ENCODE measurements at places on chromosomes 6 and 20.

DNA sequence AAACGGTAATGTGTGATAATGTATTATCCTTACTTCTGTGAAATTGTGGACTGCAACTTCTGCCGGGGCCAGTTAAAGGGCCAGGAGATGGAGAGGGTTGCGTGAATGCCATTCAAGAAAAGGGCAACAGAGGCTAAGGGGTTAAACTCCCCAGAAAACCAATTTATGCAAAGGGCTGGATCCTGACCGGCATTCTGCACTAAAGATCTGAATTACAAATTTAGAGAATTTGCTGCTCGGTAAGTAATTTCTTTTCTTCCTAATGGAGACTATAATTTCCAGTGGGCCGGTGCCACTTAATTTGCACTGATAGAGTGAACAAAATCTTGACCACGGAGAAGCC lies 130.1 kb downstream of the BCAS1 start:
- DNase-seq, result no peak

- no peak for DNase-seq
These were observed 5.2 kb downstream of the CDYL start for GRCh38 chr6:4781426-4781825.

- DNase-seq, result no peak
These were observed 55.0 kb upstream of the PLCB1 start for GRCh38 chr20:8077137-8077466.

DNA sequence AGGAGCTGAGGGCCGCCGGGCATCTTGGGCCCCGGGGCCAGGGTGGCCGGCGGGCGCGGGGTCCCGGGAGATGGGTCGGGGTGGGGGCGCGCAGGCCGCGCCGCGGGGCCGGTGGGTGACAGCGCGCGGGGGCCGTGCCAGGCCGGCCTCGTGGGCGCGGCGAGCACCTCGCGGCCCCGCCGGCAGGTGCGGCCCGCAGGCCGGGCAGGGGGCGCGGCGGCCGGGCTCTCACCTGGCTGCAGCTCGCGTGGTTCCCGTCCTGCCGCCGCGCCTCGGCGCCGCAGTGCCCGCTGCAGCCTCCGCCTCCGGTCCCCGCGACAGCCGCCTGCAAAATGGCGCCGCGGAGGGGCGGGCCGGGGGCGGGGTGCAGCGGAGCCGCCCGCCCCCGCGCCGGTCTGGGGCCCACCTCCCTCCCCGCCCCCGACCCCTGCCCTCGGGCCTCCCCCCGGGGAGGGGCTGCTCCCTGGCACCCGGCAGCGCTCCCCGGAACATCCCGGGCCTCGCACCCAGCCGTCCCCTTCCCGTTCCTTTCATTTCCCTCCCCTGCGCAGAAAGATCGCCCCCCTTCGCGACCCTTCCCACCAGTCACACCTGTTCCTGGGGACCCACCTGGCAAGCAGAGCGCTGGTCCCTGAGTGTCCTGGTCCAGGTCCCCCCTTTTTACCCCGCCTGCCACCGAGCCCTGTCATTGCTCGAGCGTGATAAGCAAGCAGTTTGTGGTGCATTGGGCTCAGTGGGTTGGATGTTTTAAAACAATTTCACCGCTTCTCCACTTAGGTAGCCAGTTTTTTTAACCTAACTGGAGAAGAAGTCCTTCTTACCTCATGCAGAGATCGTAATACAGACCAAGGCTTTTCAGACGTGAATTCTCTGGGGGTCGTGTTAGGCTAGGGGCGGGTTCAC lies at the start of gene SLC23A2:
Gene SLC23A2 (minus strand): TSS at position 337 of the 903 bp plus-strand sequence. CDS start 68,948 bp downstream, outside the sequence.
- DNase-seq, result peak; percentile 25

- DNase-seq, result no peak
These were observed 89.1 kb upstream of the TAB2 start for GRCh38 chr6:149228311-149228955.

- DNase-seq, result peak; percentile 68
These were observed 109.6 kb downstream of the RTN4IP1 start for GRCh38 chr6:106519460-106520394.

DNA sequence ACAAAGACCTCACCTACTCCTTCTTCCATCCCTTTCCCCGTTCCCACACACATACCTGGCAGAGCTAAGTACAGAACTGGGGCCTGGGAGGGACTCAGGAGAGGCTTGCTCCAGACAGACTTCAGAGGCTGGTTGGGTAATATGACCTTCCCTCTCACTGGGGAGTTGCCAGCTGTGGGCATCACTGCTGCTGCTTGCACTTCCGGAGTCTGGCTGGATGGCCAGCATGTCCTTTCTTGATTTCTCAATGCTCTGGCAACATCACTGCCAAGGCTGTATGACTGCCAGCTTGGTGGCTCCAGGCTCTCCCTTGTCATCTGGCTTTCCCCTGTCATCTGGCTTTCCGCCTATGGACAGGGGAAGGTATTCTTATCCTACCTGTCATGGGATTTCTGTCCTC lies 47.8 kb downstream of the CDH22 start:
- DNase-seq, result no peak

- peak; percentile 72 for DNase-seq
These were observed 4.7 kb upstream of the MRGBP start for GRCh38 chr20:62791301-62792181.

GRCh38 chr6:43842231-43842794 lies 72.3 kb downstream of the VEGFA start:
- no peak for DNase-seq

DNA sequence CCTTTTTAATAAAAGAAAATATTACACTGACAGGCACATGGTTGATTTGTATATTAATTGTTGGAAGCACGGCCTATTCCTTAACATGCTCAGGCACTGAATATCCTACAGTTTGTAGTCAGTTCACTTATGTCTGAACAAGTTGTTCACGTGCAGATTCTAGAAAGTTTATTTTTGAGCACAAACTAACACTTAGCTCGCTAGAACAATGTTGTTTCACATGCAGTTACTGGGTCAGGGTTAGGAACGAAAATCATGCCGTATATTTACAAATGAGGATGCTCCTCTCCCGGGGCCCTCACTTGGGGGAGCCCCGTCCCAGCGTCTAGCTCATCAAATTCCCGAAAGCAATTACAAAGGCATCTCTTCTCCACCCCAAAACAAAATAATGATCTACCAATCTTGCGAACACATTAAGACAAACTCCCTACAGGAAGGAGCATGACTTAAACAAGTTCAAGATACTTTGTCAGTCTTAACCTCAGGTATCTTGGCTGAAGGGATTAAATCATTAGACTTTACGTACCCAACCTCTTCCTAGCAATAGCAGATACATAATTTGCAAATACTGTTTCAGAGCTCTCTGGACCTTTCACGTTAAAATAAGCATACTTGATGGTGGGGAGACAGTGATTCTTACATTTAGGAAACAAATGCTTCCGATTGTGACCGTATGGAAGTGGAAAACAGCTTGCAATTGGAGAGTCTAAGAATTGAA lies 1.5 kb downstream of the MAP7 start:
- no peak for DNase-seq

DNA sequence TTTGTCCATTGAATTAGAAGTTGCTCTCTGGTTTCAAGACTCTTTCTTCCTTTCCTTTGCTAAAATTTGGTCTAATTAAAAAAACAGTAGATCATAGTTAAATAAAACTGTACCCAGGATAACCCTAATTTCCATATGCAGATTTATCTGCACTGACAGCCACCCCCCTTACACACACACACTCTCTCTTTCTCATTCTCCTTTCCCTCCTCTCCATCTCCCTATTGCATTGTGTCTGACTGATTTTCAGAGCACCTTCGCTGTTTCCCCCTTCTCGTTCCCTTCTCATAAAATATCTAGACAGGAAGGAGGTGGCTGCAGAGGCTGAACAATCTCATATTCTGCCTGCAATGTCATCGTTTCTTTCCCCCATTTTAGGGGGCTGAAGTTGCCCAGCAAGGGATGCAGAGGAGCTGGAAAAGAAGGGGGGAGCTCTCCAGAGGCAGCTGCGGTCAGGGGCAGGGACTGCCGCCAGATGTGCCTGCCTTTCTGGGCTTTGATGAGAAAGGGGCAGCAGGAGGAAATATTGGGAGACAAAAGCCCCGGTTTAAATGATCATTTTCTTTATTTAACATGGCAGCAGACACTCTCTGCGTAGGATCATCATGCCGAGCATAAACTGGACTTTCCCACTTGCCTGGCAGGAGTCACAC lies 22.5 kb upstream of the MMS22L start:
- no peak for DNase-seq

GRCh38 chr20:17679941-17680835 lies 1.9 kb downstream of the RRBP1 start:
- DNase-seq, result no peak

- no peak for DNase-seq
These were observed 191.0 kb downstream of the WDR27 start for GRCh38 chr6:169510871-169511270.

DNA sequence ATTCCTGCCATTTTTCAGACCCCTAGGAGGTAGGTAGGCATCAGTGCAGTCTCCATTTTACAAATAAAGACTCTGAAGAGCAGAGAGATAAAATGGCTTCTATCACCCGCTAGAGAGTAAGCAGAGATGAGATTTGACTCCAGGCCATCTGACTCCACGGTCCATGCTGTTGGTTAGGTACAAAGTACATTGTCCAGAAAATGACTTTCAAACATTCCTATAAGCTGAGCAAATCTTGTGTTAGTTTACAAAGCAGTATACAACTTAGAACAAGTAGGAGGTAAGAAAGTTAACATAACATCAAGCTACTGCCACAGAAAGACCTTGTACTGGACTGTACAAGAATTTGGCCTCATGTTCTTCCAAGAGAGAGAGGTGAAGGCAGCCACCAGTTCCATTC lies 14.9 kb downstream of the BTN1A1 start:
- no peak for DNase-seq

- no peak for DNase-seq
These were observed 31.3 kb upstream of the TRDN start for GRCh38 chr6:123668063-123668462.

GRCh38 chr20:8476021-8476420 lies 344.0 kb downstream of the PLCB1 start:
- DNase-seq, result no peak

GRCh38 chr20:48278961-48279481 lies 493.7 kb upstream of the SULF2 start:
- DNase-seq, result no peak

DNA sequence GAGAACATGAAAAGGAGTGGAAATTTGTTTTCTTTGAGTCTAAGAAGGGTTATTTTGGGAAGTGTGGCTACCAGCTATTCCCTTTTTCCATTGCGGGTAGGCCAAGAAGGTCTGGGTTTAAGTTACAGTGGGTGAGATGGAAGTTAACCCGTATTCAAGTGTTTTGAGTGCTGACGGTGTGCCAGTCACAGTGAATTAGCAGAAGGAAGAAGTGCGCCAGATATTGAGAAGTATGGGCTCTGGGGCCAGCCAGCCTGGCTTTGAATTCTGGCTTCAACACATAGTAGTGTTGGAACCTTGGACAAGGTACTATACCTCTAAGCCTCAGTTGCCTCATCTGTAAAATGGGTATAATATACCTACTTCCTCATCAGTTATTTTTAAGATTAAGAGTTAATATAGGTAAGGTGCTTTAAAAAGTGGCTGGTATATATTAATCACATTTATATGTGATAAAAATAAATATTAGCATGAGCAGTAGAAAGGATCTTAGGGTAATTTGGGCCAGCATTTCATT lies 16.3 kb downstream of the ZNF76 start:
- no peak for DNase-seq

- DNase-seq, result no peak
These were observed 8.0 kb upstream of the MYBL2 start for GRCh38 chr20:43658723-43659419.

DNA sequence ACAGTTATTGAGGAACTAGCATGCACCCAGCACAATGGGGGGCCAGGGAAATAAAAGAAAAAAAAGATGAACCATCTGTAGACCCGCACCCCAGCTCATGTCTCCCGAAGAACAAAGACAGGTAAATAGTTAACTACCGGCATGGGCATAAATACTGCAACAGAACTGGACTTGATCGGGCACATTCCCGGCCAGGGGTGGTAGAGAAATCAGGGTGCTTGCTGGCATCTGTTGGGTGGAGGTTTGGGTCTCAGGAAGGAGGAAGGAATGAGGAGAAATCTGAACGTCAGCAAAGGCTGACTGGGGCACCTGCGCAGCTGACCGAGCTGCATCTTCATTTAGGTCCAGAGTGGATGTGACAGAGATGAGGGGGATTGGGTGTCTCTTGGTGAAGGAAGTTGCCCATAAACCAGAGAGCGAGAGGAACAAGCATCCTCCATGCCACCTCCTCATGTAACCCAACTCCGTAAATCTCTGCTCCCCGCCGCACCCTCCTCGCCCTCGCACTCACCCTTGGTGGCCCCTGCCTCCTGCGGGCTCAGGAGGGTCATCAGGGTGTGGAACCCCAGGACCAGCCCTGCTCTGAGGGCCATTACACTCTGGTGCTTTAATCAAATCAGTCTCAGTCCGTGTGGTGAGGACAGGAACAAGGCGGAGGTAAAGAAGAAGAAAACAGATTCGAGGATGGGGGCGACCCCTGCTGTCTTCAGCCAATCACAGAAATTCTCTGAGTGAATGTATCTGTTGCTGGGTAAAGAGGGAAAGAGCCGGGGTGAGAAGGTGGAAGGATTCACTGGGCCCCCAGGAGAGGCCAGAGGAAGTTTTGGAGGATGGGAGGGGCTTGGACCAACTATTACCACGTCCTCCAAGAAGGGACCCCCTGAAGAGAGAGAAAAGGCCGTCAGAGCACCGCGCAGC lies at the start of gene HLA-DOA:
Gene HLA-DOA (minus strand): TSS at position 648 of the 918 bp plus-strand sequence.
- DNase-seq, result peak; percentile 7

DNA sequence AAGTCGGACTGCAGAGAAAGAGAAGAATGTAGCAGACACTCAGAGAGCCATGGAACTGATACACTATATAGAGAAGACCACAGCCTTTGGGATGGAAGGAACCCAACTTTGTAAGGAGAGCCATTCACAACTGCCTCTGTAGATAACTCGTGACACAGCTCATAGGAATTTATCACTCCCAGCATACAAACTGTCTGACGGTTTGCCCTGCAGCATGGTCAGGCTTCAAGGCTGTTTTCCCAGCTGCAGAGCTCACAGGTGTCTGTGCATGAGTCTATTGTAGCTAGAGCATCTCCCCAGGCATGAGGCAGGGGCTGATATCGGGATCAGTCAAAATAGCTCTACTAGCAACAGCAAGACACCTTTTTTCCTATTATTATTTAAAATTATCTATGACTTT lies 130.5 kb upstream of the DTNBP1 start:
- no peak for DNase-seq

- DNase-seq, result no peak
These were observed 55.1 kb downstream of the ORC3 start for GRCh38 chr6:87645080-87645479.

- no peak for DNase-seq
These were observed 840 bp downstream of the DEFB132 start for GRCh38 chr20:258269-258858.
